ENCODE measurements at places on chromosomes 1 and 21. TPM values are rescaled to one million over a fixed set of nuclear protein-coding genes. Genes with fewer than 3 reads are reported as not detected.

GRCh38 chr1:234107416-234108021 lies 203.0 kb downstream of the SLC35F3 start:
- no peaks in the 10 kb centered on the region for H3K27me3 ChIP-seq
- no peak overlapping the region for H3K4me3 ChIP-seq
- no peaks in the 10 kb centered on the region for H3K4me1 ChIP-seq
- no peak for DNase-seq
- H3K36me3 ChIP-seq = no peaks in the 10 kb centered on the region

The SYNC gene
- polyA plus RNA-seq = not detected

DNA sequence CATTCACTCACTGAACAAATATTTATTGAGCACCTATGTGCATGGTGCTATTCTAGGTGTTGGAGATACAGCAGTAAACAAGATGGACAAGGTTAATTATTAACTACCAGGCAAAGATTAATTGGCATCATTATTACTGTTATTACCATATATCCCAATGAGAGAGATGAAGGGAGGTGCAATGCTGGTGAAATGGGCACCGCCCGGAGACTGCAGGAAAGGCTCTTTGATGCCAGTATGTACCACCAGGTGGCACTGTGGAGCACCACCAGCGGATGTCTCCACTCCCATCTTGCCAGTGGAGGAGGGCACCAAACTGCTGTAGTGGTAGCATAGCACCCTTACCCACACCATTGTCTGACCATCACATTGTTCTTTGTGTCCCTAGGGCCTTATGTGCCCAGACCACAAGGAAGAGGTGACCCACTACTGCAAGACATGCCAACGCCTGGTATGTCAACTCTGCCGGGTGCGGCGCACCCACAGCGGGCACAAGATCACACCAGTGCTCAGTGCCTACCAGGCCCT lies 3.0 kb downstream of the TRIM46 start:
- H3K27me3 ChIP-seq = no peaks in the 10 kb centered on the region
- H3K27ac ChIP-seq = no peak overlapping the region
- peak; percentile 84 for DNase-seq
- no peak overlapping the region for H3K4me3 ChIP-seq
- H3K4me1 ChIP-seq = peaks cover 41% of the 10 kb centered on the region

DNA sequence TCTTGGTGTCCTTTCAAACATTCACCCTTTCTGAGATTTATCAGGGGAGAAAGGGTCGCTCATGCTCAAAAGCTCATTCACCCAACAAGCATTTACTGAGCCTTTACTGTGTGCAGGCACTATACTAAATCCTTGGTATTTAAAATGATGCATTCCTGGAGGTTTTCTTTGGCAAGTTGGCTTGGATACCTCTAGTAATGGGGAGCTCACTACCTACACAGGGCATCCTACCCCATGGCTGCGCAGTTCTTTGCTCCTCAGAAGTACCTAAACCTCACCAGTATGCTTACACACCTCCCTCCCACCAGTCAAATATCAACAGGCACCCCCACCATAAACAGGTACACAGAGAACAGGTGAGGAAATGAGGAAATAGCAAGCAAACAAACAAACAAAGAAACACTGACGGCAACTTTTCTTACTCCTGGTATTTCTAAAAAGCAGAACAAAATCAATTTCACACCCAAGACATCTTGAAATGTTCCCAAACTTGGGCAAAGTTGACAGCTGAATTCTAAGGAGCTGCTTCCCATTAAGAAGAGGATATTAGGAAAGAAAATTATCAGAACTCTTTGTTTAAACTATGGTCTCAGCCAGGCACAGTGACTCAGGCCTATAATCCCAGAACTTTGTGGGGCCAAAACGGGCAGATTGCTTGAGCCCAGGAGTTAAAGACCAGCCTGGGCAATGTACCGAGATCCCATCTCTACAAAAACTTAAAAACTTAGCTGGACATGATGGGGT lies 104.8 kb downstream of the PSMG1 start:
- DNase-seq = no peak
- no peak overlapping the region for H3K27ac ChIP-seq
- H3K4me3 ChIP-seq = no peak overlapping the region
- no peaks in the 10 kb centered on the region for H3K4me1 ChIP-seq

The ACKR1 gene
- polyA plus RNA-seq = not detected

The C1orf94 gene
- polyA plus RNA-seq = not detected

- H3K36me3 ChIP-seq = no peaks in the 10 kb centered on the region
- DNase-seq = no peak
- H3K27me3 ChIP-seq = no peaks in the 10 kb centered on the region
- H3K4me3 ChIP-seq = no peak overlapping the region
- H3K27ac ChIP-seq = no peak overlapping the region
Observed at GRCh38 chr1:15056515-15057285, 96.8 kb upstream of the TMEM51 start.

The GLRX2 gene
- polyA plus RNA-seq = 13.2 TPM

- no peak for DNase-seq
- no peaks in the 10 kb centered on the region for H3K27me3 ChIP-seq
- H3K4me3 ChIP-seq = no peak overlapping the region
- no peaks in the 10 kb centered on the region for H3K4me1 ChIP-seq
- H3K27ac ChIP-seq = no peak overlapping the region
Observed at GRCh38 chr1:181739214-181739613, 255.9 kb downstream of the CACNA1E start.

- no peaks in the 10 kb centered on the region for H3K36me3 ChIP-seq
- H3K27ac ChIP-seq = peak overlapping the region; percentile 90
Observed at GRCh38 chr1:2413495-2414296, 1.3 kb upstream of the PEX10 start.

DNA sequence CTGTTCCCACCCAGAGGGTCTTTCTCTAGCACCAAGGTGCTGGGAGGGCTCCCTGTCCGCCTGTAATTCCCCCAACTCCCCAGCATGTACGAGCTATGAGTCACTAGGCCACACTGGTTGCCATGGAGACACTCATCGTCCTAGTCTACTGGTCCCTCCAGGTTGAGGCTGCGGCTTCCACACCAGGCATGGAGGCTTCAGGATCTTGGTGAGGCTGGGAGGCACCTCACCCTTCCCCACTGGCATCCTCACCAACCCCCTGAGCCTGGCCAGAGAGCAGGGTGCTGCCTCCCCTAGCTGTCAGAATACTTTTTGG lies 75.6 kb upstream of the KAZN start:
- H3K4me3 ChIP-seq = no peak overlapping the region
- no peaks in the 10 kb centered on the region for H3K36me3 ChIP-seq
- H3K4me1 ChIP-seq = no peaks in the 10 kb centered on the region

DNA sequence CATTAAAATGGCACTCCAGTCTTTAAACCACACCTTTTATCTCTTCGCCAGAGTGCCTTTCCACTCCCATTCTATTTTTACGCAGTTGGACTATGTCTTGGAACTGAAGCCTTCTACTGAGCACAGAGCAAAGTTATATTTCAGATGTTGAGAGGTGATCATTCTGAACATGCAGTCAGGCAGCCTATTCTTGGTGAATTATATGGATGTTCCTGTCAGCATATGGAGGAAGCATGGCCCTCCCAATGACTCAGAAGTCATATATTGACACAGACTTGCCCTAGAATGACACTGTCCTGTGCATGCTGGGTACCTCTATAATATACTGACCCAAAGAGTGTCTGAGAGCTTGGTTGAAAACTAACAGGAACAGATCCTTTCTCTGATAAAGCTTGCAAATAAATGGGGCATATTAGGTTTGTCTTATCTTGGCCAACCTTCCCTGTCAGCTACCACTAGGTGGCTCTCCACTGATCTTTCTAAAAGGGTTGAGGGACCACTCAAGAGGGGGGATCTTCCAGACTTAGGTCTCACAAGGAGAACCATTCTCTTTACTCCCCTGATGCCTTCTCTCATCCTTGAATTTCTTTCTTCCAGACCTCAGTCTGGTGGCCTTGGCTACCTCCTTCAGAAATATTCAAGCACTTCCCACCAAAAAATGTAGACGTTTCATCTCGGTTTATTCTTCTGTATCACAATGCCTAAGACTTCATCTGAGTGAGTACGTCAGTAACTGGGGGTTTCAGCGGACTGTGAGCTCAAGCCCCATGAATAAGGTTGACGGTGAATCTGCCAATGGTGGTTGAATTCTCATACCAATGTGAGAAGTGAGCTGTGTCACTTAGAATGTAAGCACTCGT lies 11.8 kb upstream of the ALG14 start:
- H3K4me1 ChIP-seq = no peaks in the 10 kb centered on the region
- DNase-seq = no peak
- H3K27ac ChIP-seq = no peak overlapping the region
- H3K4me3 ChIP-seq = no peak overlapping the region
- H3K27me3 ChIP-seq = no peaks in the 10 kb centered on the region
- no peaks in the 10 kb centered on the region for H3K36me3 ChIP-seq

DNA sequence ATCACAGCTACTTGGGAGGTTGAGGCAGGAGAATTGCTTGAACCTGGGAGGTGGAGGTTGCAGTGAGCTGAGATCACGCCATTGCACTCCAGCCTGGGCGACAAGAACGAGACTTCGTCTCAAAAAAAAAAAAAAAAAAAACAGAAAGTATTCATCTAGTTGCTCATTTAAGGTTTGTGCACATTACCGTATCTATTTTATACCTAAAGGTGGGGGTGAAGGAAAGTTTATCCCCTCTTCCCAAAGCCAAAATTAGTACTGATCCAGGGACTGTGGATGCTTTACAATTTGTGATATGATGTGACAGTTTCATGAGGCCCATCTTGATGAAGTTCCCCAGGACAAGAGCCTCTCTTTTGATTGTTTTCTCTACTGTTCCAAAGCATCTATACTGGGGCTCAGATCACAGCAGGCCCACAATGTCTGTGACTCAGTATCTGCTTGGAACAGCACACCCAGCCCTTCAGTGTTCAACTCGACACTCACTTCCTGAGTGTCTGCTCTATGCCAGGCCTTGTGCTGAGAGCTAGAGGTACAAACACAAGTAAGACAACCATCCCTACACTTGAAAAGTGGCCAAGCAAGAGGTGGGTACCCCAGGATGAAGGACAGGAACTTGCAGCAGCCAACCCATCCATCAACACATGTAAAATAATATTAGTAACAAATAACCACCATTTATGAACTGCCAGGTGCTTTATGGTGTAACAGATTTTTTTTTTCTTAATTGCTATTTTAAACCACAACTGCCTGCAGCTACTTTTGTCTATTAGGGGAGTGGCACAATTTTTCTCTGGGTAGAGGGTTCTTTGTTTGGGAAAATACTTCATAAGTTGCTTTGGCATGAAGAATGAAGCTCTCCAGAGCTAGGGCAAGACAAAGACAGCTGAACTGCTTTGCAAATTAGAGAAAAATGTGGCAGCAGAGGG lies 29.0 kb upstream of the KHDRBS1 start:
- H3K4me3 ChIP-seq = peak overlapping the region; percentile 9
- no peaks in the 10 kb centered on the region for H3K36me3 ChIP-seq
- DNase-seq = peak; percentile 22
- no peaks in the 10 kb centered on the region for H3K27me3 ChIP-seq
- H3K27ac ChIP-seq = no peak overlapping the region

The B4GALT2 gene
- polyA plus RNA-seq = 1.9 TPM

GRCh38 chr1:185284116-185284515 lies 32.9 kb downstream of the IVNS1ABP start:
- H3K27me3 ChIP-seq = no peaks in the 10 kb centered on the region
- H3K4me1 ChIP-seq = peaks cover 66% of the 10 kb centered on the region
- H3K27ac ChIP-seq = peak overlapping the region; percentile 10
- no peak overlapping the region for H3K4me3 ChIP-seq

DNA sequence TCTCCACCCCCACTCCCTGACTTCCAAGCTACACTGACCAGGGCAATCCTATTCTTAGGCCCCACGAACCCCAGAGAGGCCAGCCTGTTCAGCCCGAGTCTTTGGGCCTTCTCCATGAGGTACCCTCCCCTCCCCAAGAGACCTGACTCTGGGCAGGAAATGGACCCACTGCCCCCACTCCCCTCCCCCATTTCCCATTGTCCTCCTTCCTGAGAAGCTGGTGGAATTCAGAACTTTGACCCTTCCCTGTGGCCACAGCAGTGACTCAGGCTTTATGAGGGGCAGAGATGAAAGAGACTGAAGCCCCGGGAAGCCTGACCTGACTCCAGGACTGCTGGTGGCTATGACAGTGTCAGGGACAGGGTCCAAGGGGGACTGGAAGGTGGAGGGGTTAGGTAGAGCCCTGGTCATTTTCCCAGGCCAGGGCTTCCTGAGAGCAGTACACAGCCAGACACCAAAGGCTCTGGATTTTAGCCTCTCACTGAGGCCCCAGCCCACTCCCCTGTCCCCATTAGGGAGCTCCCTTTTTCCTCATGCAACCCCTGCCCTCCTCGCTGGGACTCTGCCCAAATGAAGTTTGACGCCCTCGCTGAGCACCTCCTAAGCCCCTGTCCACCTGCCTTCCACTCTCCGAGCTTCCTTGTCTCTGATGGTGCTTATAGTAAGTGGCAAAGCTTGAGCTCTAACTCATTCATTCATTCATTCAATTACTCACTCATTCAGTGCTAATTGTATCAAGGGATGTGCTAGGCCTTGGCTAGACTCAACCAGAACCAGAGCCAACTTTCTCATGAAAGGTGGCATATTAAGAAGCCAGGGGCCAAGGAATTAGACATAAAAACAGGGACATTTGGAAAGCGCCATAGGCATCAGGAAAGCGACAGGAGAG lies 3.0 kb downstream of the CRYBG2 start:
- H3K36me3 ChIP-seq = no peaks in the 10 kb centered on the region
- no peaks in the 10 kb centered on the region for H3K4me1 ChIP-seq
- H3K27me3 ChIP-seq = no peaks in the 10 kb centered on the region

DNA sequence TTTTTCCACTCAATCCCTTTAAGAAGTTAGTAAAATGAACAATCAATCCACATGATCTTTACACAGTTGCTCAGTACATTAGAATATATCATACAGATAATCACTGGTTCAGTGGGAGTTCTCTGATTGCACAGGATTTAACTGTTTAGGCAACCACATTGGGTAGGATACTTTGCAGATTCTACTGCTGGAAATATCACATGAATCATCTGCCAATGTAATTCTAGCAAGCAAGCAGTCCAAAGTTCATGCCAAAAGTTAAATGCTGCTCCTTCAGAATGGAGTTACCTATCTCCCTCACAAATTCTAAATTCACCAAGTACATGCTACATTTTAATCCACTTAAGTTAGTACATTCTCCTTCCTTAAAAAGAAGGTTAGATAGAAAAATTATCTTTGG lies 52.4 kb downstream of the NEGR1 start:
- no peaks in the 10 kb centered on the region for H3K27me3 ChIP-seq
- DNase-seq = no peak
- H3K27ac ChIP-seq = no peak overlapping the region
- no peaks in the 10 kb centered on the region for H3K4me1 ChIP-seq
- no peak overlapping the region for H3K4me3 ChIP-seq

The VWA5B1 gene
- polyA plus RNA-seq = not detected

GRCh38 chr1:118984722-118985639 lies 3.2 kb downstream of the TBX15 start:
- DNase-seq = no peak
- no peaks in the 10 kb centered on the region for H3K4me1 ChIP-seq
- no peak overlapping the region for H3K27ac ChIP-seq
- no peaks in the 10 kb centered on the region for H3K36me3 ChIP-seq
- peaks cover 50% of the 10 kb centered on the region for H3K27me3 ChIP-seq

The RER1 gene
- 166 TPM for polyA plus RNA-seq

DNA sequence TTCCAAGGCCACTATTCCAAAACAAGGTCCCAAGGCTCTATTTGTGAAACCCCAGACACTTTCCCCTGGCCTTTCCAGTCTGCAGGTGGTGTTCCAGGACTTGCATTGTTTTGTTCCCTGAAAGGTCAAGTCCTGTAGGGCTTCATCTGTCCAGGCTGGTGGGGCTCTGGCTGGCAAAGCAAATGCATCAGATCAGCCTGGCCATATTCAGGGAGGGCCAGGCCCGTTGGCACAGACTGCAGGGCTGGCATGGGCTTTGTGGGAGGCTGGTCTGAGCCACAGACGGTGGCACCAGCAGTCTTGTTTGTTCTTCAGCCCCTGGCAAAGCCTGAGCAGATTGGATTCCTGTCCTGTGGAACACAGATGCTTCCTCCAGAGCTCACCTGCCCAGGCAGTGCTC lies 93.0 kb downstream of the SPATA46 start:
- H3K27me3 ChIP-seq = no peaks in the 10 kb centered on the region
- no peak overlapping the region for H3K27ac ChIP-seq
- DNase-seq = no peak

Measured in CD8-positive, alpha-beta memory T cell (primary cell).